T-helper 2 cell (primary cell): ENCODE measurements at places on chromosomes 12 and 14.

DNA sequence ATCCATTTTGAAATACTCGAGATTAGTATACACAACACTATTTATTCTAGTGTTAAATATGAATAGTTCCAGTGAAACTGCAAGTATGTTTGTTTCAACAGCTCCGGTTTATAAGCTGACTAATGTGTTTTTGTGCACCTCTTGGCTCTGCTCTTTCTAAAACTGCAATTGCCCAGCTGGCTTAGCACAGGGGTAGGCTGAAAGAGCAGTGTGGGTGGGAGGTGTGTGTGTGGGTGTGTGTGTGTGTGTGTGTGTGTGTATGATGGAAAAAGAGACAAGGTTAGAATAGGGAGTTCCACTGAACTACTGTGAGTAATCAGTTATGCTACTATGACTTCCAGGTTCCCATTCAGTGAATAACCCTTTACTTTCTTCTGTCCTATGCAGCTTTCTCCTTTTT lies 37.8 kb upstream of the DDHD1 start:
- no peak for DNase-seq

DNA sequence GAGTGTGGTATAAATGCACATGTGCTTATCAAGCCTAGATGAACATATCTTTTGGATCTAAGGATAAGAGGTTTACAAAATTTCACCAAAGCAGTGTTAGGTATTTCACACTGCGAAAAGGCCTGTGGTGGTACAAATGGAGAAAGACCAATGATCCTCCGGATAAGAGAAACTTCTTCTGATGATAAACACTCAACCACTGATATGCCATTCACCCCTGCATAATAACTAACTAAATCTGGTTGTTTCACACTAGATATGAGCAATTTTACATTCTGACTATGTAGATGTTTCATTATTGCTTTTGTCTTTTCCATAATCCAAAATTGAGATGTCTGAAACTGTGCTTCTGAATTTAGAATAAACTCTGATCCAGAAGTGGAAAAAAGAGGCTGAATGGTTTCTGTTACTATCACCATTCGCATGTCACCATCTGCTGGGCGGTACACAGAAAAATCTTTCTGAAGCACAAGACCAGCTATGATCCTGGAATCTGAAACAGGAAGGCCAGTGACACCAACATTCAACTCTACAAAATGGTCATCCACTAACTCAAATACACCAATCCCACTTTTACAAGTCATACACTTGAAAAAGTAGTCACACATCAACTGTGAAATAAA lies 1.3 kb downstream of the BBS10 start:
- DNase-seq: no peak

DNA sequence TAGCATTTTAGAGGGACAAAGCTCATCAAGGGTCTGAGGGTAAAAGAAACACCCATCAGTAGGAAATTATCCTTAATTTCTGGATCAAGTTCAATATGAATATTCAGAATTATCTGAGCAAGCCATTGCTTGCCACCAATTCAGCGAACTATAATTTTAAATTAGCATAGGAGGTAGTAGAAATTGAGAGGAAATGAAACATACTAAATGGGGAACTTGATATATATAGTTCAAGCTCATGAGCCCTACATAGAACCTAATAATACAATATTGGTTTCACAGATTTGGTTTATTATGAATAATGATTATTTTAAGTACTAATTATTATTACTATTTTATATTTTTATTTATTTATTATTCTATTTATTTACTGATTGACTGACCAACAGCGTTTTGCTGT lies 42.1 kb upstream of the GXYLT1 start:
- no peak for DNase-seq

- no peak for DNase-seq
Measured at GRCh38 chr14:33527023-33527634, 423.7 kb downstream of the EGLN3 start.

DNA sequence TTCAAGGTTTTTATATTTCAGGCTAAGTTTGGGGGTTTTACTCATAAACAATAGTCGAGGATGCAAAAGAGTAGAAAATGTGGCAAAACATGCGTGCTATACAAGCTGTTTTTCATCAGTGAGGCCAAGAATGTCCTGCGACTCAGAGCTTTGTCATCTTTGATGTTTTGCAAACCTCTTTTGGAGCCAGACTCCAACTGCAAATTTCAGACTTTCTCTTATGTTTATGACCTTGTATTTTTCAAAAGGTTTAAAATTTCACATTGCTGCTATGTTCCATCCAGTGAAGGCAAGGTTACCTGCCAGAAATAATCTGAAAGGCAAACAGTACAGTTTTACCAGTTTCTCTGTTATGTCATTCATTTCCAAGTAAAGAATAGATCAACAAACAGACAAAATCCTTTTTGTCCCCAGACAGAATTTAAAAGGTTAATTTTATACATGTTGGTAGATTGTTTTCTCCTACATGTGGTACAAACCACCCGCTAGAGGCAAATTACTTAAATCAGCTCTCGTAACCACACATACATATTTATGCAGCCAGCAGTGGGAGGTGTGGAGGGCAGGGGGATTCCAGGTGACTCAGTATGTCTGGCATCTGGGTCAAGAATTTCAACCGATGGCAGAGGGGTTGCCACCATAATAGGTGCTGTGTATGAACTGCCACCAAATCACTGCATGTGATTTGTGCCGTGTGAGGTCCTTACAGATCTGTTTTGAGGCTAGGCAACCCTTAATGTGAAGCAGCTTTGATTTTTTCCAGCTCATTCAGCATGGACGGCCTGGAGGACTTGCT lies 119.8 kb upstream of the CPM start:
- no peak for DNase-seq

DNA sequence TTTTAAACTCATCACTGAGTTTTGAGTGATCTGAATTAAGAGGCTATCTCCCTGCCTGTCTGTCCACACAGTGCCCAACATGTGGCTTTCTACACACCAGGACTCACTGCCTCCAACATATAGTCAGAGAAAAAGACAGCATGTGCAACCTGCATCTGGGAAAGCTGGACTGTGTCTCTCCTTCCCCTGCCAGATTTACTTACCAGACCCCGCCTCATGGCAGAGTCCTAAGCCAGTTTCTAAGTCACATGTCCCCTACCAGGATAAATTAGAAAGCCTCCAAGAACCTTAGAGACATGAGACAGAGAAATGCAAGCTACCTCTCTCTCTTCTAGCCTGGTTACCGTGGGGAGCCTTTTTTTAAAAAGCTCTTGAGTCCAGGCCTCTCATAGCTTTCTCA lies 2.7 kb upstream of the HDAC7 start:
- DNase-seq: no peak

GRCh38 chr12:106595268-106595667 lies 12.5 kb downstream of the RFX4 start:
- DNase-seq: no peak

DNA sequence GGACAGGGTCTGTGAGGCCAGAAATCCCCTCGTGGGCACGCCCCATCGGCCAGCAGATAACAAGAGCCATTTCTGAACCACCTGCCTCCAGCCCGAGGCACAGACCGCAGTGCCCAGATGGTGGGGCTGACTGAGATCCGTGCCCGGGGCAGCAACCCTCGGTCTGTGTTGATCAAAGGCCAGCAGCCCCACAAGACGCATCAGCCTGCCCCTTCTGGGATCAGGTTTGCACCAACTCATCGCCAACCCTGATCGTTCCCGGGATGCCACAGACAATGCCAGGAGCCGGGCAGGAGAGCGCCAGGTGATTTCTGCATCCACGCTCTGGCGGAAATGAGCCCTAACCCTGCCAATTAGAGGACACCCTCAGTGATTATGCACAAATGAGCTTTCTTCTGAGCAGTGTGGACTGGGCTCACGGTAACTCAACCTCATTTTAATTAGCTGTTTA lies 64.5 kb downstream of the TESC start:
- no peak for DNase-seq

- peak; percentile 82 for DNase-seq
Measured at GRCh38 chr14:99595034-99595433, 9.0 kb downstream of the CCDC85C start.

- no peak for DNase-seq
Measured at GRCh38 chr12:4763549-4763948, 43.3 kb downstream of the GALNT8 start.
